ENCODE measurements at places on chromosomes 2 and 18. TPM values are rescaled to one million over a fixed set of nuclear protein-coding genes. Genes with fewer than 3 reads are reported as not detected.

The TXNDC2 gene
- not detected for total RNA-seq

The NTSR2 gene
- total RNA-seq: not detected

The KLHL41 gene
- not detected for total RNA-seq

The NT5DC4 gene
- total RNA-seq: not detected

The KCNK3 gene
- total RNA-seq: not detected

The CFAP65 gene
- total RNA-seq: not detected

The C2orf74 gene
- 7.8 TPM for total RNA-seq

The ARID5A gene
- 70.5 TPM for total RNA-seq

The SLC30A3 gene
- 0.47 TPM for total RNA-seq

The LINC00305 gene
- total RNA-seq: not detected

The LBH gene
- total RNA-seq: 71.5 TPM

The GAREM2 gene
- total RNA-seq: 2.5 TPM

The GALNT14 gene
- not detected for total RNA-seq

The CDH2 gene
- total RNA-seq: 0.14 TPM

The IL1RL1 gene
- 0.41 TPM for total RNA-seq

The ALK gene
- total RNA-seq: not detected

The ASTL gene
- total RNA-seq: 6.4 TPM

The EGR4 gene
- total RNA-seq: 0.09 TPM

The CCDC142 gene
- total RNA-seq: 29.5 TPM

The KHK gene
- total RNA-seq: 8.8 TPM

The UGP2 gene
- total RNA-seq: 124 TPM

The DSG4 gene
- not detected for total RNA-seq

The MRPL44 gene
- total RNA-seq: 30.4 TPM

The HOXD9 gene
- total RNA-seq: not detected

The ESPNL gene
- 0.05 TPM for total RNA-seq

The STK36 gene
- total RNA-seq: 22.4 TPM

The WNT10A gene
- 0.35 TPM for total RNA-seq

The WDR43 gene
- total RNA-seq: 89.7 TPM

The MARCHF4 gene
- total RNA-seq: not detected
